Activated naive CD4-positive, alpha-beta T cell treated with anti-CD3 and anti-CD28 coated beads, Interleukin-2, amount 50 U/mL, for 72 hours (primary cell): ENCODE measurements at places on chromosomes 5 and 9.

GRCh38 chr5:59189472-59190244, 606.8 kb downstream of the RAB3C start:
- DNase-seq, result no peak

DNA sequence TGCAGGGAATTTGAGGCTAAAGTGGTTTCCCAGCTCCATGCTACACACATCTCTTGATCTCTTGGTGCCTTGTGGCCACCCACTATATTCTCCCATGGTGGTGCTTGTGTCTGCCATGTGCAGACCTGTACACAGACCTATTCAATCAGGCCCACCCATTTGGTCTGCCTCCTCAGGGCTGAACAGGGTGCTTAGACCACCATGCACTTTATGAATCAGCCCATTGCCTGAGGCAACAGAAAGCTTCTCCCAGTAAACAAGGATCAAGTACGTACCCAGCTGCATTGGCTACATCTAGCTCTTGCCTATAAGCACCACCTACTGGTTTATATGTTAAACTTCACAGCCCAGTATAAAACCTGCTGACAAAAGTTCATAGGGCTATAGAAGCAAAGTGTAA, 664.3 kb upstream of the EDIL3 start:
- no peak for DNase-seq

GRCh38 chr9:90834828-90835595, 33.4 kb downstream of the SYK start:
- no peak for DNase-seq

GRCh38 chr9:71703172-71703872, 65.0 kb downstream of the CEMIP2 start:
- no peak for DNase-seq

GRCh38 chr5:169538944-169539343, 44.6 kb upstream of the SPDL1 start:
- no peak for DNase-seq

GRCh38 chr9:72128526-72128925, 20.7 kb upstream of the GDA start:
- no peak for DNase-seq

DNA sequence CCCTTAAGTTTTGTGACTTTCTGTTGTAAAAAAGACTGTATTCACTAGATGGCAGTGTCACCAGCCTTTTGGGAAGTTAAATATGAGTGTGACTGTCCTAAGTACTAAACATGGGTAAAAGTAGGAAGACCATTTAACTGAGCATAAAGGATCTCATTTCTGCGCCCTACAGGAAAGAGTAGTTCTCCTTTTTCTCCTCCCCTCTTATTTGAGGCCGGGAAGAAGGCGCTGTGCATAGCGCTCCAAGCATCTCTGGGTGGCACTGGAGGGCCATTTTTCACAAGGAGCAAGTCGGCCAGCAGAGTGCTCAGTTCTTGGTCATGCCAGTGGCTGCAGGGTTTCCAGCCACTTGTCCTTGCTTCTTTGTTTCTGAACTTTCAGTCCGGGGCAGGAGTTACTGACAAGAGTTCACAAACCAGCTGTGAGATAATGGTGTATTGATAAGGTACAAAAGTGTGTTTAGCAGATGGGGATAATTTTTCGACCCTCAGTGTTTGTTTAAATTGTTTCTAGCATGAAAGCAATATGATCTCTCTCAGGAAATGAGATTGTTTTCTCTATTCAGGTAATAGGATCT, 227.6 kb upstream of the DMRT1 start:
- peak; percentile 46 for DNase-seq

- DNase-seq, result no peak
Measured at GRCh38 chr9:113446323-113446740, 17.2 kb upstream of the RGS3 start.

DNA sequence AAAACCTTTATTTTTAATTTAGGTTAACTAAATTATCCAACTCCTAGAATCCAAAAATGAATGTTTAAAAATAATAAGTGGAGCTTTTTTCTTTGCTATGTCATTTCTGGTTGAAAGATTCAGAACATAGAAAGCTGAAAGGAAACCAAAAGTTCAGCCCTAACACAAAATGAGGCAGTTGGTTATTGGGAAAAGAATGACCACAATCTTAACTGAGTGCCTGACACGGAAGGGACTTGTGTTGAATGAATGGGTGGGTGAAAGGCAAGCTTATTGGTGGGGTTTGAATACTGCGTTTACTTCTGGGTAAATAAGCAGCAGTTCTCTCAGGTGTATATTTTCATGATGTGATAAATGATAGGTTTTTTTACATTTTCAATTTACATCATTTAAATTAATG, 243.5 kb downstream of the IRX1 start:
- no peak for DNase-seq

- no peak for DNase-seq
Measured at GRCh38 chr5:66122379-66123034, 21.6 kb upstream of the SREK1 start.

- DNase-seq, result no peak
Measured at GRCh38 chr5:2143088-2143487, 260.4 kb upstream of the IRX4 start.

GRCh38 chr5:91381774-91382359, 1.2 kb downstream of the ARRDC3 start:
- DNase-seq, result no peak

- DNase-seq, result no peak
Measured at GRCh38 chr5:90494043-90494442, 19.4 kb downstream of the POLR3G start.

GRCh38 chr5:133957591-133957990, 10.8 kb downstream of the C5orf15 start:
- DNase-seq, result no peak

- DNase-seq, result no peak
Measured at GRCh38 chr9:134174073-134174449, 9.7 kb upstream of the RNU6ATAC start.
